ENCODE measurements at places on chromosomes 12 and 14. TPM values are rescaled to one million over a fixed set of nuclear protein-coding genes. Genes with fewer than 3 reads are reported as not detected.

DNA sequence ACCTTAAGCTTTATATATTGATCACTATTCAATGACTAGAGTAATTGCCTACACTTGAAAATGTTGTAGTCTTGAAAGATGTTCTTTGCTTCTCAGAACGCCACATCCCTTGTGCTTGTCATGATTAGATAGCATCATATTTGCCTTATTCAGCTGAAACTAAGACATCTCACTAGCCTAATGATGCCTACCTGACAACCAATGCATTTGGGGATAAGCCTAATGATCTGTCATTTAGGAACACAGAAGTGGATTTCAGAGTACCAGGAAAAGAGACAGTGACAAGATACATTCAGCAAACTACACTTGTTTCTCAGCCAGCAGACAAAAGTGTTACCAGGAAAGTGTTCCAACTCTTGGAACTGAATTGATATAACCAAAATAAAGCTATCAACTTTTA, 83.7 kb downstream of the ARMH4 start:
- H3K4me1 ChIP-seq = no peaks in the 10 kb centered on the region
- H3K4me3 ChIP-seq = no peak overlapping the region

GRCh38 chr14:24060984-24061913, 9.4 kb downstream of the CARMIL3 start:
- H3K36me3 ChIP-seq = no peaks in the 10 kb centered on the region
- no peaks in the 10 kb centered on the region for H3K4me1 ChIP-seq
- no peaks in the 10 kb centered on the region for H3K27me3 ChIP-seq
- no peak for DNase-seq
- no peak overlapping the region for H3K27ac ChIP-seq

- no peaks in the 10 kb centered on the region for H3K27me3 ChIP-seq
- H3K4me1 ChIP-seq = no peaks in the 10 kb centered on the region
- H3K27ac ChIP-seq = no peak overlapping the region
- DNase-seq = no peak
- H3K4me3 ChIP-seq = no peak overlapping the region
- no peaks in the 10 kb centered on the region for H3K36me3 ChIP-seq
These were observed 70.4 kb downstream of the CAND1 start for GRCh38 chr12:67339530-67339929.

DNA sequence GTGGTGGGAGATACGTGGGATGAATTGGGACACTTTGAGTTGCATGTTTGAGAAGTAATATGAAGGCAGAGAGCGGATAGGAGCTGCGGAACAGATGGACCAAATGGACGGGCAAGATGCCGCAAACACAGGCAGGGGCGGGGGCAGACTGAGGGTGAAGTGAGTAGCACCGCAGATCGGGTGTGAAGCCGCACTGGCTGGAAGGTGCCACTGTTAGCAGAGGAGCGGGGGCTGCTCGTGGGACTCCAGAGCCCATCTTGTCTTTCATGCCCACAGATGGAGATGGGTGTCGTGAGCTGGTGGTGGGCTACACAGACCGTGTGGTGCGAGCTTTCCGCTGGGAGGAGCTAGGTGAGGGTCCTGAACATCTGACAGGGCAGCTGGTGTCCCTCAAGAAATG, 7.3 kb downstream of the ITFG2 start:
- H3K27me3 ChIP-seq = no peaks in the 10 kb centered on the region
- no peaks in the 10 kb centered on the region for H3K4me1 ChIP-seq
- no peak overlapping the region for H3K4me3 ChIP-seq
- no peak for DNase-seq
- H3K27ac ChIP-seq = no peak overlapping the region
- H3K36me3 ChIP-seq = no peaks in the 10 kb centered on the region

DNA sequence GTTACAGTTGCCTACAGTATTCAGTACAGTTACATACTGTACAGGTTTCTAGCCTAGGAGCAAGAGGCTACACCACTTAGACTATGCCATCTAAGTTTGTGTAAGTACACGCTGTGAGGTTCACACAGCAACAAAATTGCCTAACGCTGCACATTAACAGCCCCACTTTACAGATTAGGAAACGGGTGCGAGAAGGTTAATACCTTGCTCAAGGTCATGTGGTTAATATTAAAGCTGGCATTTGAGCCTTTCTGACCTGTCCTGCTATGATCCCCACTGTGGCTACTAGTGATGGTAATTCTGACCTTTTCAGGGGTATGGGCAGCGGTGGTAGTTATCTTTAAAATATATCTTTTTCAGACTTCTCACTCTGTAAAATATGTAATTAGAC, 20.9 kb downstream of the ACVR1B start:
- H3K27ac ChIP-seq = no peak overlapping the region
- H3K27me3 ChIP-seq = no peaks in the 10 kb centered on the region
- H3K4me1 ChIP-seq = peaks cover 5% of the 10 kb centered on the region
- DNase-seq = no peak

- H3K27ac ChIP-seq = no peak overlapping the region
- no peaks in the 10 kb centered on the region for H3K4me1 ChIP-seq
- no peaks in the 10 kb centered on the region for H3K36me3 ChIP-seq
These were observed 4.8 kb downstream of the MMAB start for GRCh38 chr12:109568486-109568885.

SPIC gene
- not detected for total RNA-seq

C3AR1 gene
- 5.6 TPM for total RNA-seq

WIF1 gene
- total RNA-seq = 2.0 TPM

FLVCR2 gene
- total RNA-seq = 3.2 TPM

TAS2R9 gene
- 0.22 TPM for total RNA-seq
